Activated CD4-positive, alpha-beta memory T cell treated with anti-CD3 and anti-CD28 coated beads for 36 hours (primary cell): ENCODE measurements at places on chromosomes 6 and 20.

DNA sequence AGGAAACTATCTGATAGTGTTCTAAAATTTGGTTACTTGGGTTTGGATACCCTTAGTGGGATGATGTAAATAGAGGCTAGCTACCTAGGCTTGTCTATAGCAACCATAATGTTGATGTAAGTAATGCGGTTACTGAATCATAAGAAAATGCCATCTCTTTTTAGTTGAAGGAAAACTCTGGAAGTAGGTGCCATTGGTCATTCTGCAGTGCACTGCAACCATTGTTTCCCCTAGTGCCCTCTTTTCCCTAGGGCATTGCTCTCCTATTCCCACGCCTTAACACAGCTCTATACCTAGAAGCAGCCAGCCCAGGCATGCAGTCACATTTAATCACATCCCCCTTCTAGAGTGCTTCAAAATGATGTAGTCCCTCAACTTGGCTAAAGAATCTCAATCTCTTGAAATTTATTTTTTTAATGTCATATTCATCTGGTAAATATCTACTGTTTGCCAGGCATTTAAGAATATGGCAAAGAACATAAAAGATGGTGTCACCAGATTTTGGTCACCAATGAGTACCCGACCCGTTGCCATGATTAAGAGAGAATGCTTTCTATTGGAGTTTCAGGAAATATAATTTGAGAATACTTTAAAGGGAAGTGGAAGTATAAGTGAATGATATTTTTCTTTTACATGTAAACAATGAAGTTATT lies 10.4 kb downstream of the LOC128125822 start:
- no peak overlapping the region for H3K4me3 ChIP-seq
- peaks cover 24% of the 10 kb centered on the region for H3K36me3 ChIP-seq
- H3K27me3 ChIP-seq, result no peaks in the 10 kb centered on the region
- no peak overlapping the region for H3K27ac ChIP-seq
- DNase-seq, result no peak
- H3K4me1 ChIP-seq, result no peaks in the 10 kb centered on the region

DNA sequence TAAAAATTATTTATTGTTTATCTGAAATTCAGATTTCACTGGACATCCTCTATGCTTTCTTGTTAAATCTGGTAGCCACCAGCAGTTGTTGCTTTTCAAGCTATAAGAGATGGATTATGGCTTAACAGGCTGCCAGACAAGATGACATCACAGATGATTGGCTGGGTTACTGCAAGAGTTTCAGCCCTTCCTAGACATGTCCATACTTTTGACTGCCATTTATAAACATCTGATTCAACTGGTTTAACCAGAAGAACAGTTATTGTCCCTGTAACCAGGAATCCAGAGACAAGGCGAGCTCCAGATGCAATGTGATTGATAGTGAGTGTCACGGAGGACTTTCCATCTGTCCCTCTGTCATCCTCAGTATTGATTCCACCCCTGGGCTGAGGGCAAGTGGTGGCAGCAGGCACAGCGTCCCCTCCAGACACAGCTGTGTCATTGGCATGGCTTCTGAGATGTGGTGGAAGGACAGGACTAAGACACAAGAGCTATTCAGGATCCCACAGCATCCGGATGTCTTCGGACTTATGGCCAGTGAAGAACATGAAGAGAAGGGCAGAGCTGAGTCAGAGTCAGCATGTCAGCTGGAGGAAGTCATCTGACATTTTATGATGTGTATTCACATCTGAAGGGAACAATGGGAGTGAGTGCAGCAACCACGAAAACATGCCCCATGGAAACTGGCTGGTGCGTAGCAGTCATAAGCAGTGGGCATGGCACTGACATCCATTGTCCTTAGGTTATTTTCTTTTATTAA lies 284.5 kb upstream of the CDYL start:
- H3K4me3 ChIP-seq, result no peak overlapping the region
- H3K4me1 ChIP-seq, result no peaks in the 10 kb centered on the region
- no peak for DNase-seq
- H3K27me3 ChIP-seq, result peaks cover 1% of the 10 kb centered on the region

GRCh38 chr6:55100686-55101085 lies 73.6 kb upstream of the HCRTR2 start:
- no peak overlapping the region for H3K4me3 ChIP-seq
- H3K36me3 ChIP-seq, result no peaks in the 10 kb centered on the region
- no peak for DNase-seq
- no peak overlapping the region for H3K27ac ChIP-seq
- no peaks in the 10 kb centered on the region for H3K27me3 ChIP-seq

GRCh38 chr6:45427726-45428125 lies 50.0 kb upstream of the SUPT3H start:
- H3K27ac ChIP-seq, result peak overlapping the region; percentile 76
- no peak for DNase-seq
- peaks cover 43% of the 10 kb centered on the region for H3K36me3 ChIP-seq
- H3K4me1 ChIP-seq, result peaks cover 60% of the 10 kb centered on the region
- H3K4me3 ChIP-seq, result peak overlapping the region; percentile 28

- no peak overlapping the region for H3K27ac ChIP-seq
- H3K4me3 ChIP-seq, result no peak overlapping the region
- no peaks in the 10 kb centered on the region for H3K4me1 ChIP-seq
- H3K27me3 ChIP-seq, result peaks cover 1% of the 10 kb centered on the region
- peak; percentile 20 for DNase-seq
Observed at GRCh38 chr6:3887150-3887700, 38.1 kb downstream of the FAM50B start.

GRCh38 chr20:24664266-24664986 lies 195.0 kb downstream of the SYNDIG1 start:
- no peak for DNase-seq
- H3K36me3 ChIP-seq, result no peaks in the 10 kb centered on the region
- no peak overlapping the region for H3K27ac ChIP-seq
- H3K4me1 ChIP-seq, result no peaks in the 10 kb centered on the region
- H3K27me3 ChIP-seq, result no peaks in the 10 kb centered on the region

GRCh38 chr20:57062696-57063270 lies 203.7 kb downstream of the BMP7 start:
- H3K36me3 ChIP-seq, result no peaks in the 10 kb centered on the region
- peaks cover 35% of the 10 kb centered on the region for H3K27me3 ChIP-seq
- no peak overlapping the region for H3K4me3 ChIP-seq

DNA sequence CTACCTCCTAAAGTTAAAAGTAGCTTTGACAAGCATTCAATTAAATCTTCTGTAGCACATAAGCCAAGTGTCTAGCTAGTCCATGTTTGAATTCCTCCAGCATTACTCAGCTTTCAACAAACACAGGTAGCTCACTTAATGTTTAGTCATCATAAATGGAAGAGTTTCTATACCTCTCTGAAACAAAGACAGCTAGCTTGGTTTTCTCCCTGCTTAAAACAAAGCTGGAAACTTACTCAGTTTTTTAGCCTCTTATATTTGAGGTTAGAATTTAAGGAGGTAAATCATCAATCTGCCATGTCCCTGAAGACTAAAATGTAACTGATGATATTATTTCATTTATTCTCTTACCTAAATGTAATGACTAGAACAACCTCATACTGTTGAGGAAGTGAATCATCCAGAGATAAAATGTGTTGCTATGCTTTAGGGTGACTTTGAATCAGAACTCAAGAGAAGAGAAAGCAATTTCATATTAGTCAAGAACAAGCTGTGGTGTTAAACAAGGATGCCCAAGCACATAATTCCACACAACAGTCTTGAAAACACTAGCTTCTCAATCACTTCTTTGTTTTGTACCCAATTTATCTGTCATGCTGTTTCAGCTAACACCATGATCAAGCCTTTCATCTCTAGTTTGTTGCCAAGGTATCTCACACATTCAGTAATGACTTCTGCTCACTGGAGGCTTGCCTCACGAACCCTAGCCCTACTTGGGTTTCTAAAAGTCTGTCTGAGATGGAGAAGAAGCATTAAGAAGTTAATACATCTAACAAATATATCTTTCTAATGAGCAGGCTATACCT lies 251.9 kb downstream of the EPM2A start:
- no peak overlapping the region for H3K4me3 ChIP-seq
- H3K36me3 ChIP-seq, result no peaks in the 10 kb centered on the region
- H3K27me3 ChIP-seq, result no peaks in the 10 kb centered on the region
- H3K4me1 ChIP-seq, result no peaks in the 10 kb centered on the region

- H3K4me3 ChIP-seq, result no peak overlapping the region
- H3K36me3 ChIP-seq, result no peaks in the 10 kb centered on the region
- no peaks in the 10 kb centered on the region for H3K27me3 ChIP-seq
- H3K4me1 ChIP-seq, result peaks cover 2% of the 10 kb centered on the region
- peak; percentile 48 for DNase-seq
Observed at GRCh38 chr6:143248359-143248758, 187.7 kb downstream of the AIG1 start.

GRCh38 chr6:165768961-165769360 lies 105.9 kb upstream of the PDE10A start:
- H3K27ac ChIP-seq, result no peak overlapping the region
- H3K4me1 ChIP-seq, result no peaks in the 10 kb centered on the region
- H3K36me3 ChIP-seq, result no peaks in the 10 kb centered on the region
- no peak for DNase-seq

DNA sequence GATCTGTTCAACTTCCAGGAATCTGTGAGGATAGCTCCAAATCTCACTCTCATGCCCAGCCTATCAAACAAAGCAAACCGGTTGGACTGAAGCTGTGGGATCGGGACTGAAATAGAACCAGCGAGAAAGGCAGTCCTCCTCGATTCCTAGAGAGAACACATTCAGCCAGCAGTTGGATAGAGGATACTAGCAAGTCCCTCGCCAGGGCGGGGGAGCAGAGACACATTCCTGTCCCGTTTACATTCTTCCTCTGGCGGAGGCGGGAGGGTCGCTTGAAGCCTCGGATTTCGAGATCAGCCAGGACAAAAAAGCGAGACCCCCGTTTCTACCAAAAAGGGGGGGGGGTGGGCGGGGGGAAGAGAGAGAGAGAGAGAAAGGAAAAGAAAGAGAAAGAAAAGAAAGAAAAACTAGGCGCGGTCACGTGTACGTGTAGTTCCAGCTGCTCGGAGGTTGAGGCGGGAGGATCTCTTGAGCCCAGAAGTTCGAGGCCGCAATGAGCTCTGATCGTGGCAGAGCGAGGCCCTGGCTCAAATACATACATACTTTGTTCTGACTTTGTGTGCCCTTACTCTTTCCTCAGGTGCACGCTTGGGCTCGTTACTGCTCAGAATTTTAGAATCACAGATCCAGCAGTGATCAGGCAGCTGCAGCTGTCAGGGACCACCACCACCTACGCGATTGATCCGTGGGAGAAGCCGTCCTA lies 19.5 kb downstream of the ZNF311 start:
- DNase-seq, result peak; percentile 33
- H3K4me3 ChIP-seq, result peak overlapping the region; percentile 66
- peaks cover 49% of the 10 kb centered on the region for H3K4me1 ChIP-seq
- H3K27me3 ChIP-seq, result peaks cover 21% of the 10 kb centered on the region
- H3K36me3 ChIP-seq, result peaks cover 5% of the 10 kb centered on the region

- H3K27me3 ChIP-seq, result no peaks in the 10 kb centered on the region
- no peaks in the 10 kb centered on the region for H3K4me1 ChIP-seq
- H3K27ac ChIP-seq, result no peak overlapping the region
- no peaks in the 10 kb centered on the region for H3K36me3 ChIP-seq
- no peak for DNase-seq
Observed at GRCh38 chr6:160368670-160369069, 20.5 kb downstream of the SLC22A3 start.

DNA sequence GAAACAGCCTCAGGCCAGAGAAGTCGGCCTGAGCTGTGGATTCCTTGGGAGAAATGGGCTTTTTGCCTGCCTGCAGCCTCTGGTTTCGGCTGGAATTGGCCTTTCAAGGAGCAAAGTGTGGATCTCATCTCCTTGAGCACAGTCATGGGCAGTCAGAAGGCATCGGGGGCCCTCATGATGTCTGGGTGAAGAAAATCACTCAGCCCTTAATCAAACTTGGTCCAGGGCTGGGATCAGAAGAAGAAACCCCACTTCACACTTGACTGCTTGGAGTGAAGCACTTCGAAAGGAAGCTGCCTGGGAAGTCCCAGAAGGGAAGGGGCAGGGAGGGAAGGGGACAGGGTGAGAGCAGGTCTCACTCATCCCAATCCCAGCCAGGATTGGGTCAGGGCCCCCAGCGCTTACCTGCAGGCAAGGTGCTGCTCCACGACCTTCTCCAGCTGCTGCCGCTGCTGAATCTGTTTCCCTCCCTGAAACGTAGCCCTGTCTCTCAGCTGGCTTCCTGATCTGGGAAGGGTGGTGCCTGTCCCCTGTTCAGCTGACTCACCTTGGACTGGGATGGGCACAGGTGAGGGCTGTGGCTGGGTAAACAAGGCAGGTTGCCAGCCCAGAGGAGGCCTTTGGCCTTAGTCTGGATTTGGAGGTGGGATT lies at the start of gene SDCBP2:
Gene SDCBP2, minus strand, starts transcription at position 460 of the 651 bp plus-strand sequence. CDS start 8,723 bp downstream, outside the sequence.
- peaks cover 26% of the 10 kb centered on the region for H3K36me3 ChIP-seq
- peak within 1 kb of the TSS; percentile 88 for H3K27ac ChIP-seq
- H3K4me3 ChIP-seq, result no peak within 1 kb of the TSS
- H3K4me1 ChIP-seq, result peaks cover 48% of the 10 kb centered on the region
- no peaks in the 10 kb centered on the region for H3K27me3 ChIP-seq

GRCh38 chr6:50681213-50681824 lies 32.0 kb upstream of the TFAP2D start:
- no peaks in the 10 kb centered on the region for H3K27me3 ChIP-seq
- H3K27ac ChIP-seq, result no peak overlapping the region
- no peak for DNase-seq

- no peak for DNase-seq
- no peak overlapping the region for H3K27ac ChIP-seq
- peaks cover 4% of the 10 kb centered on the region for H3K4me1 ChIP-seq
- no peak overlapping the region for H3K4me3 ChIP-seq
- H3K36me3 ChIP-seq, result no peaks in the 10 kb centered on the region
Observed at GRCh38 chr6:109320072-109320471, 62.2 kb downstream of the CD164 start.

DNA sequence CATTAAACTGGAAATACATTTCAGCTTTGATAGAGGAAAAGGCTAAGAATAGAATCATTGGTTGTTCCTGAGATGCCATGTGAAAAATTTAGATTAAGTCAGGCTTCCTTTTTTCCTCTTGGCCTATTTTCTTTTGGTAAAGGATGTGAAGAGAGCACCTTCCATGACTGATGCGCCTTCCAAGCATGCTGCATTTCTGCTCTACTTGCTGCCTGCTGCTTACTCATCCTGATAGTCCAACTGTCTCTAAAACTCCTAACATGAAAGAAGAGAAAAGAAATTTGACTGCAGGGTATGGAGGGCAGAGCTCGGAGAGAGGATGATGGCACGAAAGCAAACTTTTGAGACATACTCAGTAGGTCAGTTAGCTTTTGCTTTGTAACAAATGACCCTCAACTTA lies 28.8 kb downstream of the SNAP25 start:
- no peaks in the 10 kb centered on the region for H3K27me3 ChIP-seq
- H3K4me1 ChIP-seq, result no peaks in the 10 kb centered on the region
- H3K4me3 ChIP-seq, result no peak overlapping the region
- no peak overlapping the region for H3K27ac ChIP-seq

DNA sequence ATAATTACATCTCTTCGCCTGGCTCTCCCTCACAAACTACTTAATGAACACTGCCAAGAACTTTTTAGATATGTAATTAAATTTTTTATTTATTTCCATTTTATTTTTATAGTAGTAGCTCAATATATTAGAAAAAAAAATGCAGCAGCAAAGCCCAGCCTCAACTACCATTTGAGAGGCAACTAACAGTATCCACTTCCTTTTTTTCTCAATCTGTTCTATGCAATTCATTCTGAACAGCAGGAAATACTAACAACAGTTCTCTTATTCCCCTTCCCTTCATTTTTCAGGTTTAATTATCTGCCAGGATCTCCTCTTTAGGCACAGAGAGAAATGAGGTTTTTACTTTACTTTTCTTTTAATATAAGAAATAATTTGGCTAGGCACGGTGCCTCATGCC lies 112.7 kb downstream of the ZNF217 start:
- H3K27me3 ChIP-seq, result no peaks in the 10 kb centered on the region
- peaks cover 1% of the 10 kb centered on the region for H3K36me3 ChIP-seq
- H3K4me3 ChIP-seq, result no peak overlapping the region
- no peaks in the 10 kb centered on the region for H3K4me1 ChIP-seq
- DNase-seq, result no peak
